ENCODE measurements at places on chromosomes 3 and 15.
A peak's percentile ranks its signal among the peaks of the same experiment; 100 is the strongest.

DNA sequence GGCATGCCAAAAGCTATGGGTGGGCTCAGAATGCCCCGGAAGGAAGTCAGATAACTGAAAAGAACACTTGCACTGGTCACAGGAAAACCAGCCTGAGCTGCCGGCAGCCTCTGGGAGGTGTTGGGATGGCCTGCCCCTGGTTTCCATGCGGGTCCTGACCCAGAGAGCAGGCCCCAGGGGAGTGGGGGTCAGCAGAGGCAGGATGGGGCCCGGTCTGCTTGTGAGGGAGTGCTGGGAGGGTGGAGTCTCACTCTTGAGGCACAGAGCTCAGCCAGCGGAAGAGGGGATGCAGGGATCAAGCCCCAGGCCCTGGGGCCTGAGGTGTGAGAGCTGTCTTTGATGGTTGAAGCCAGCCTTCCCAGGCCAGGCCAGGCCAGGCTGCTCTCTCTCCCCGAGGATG is 2.4 kb upstream of the RPUSD3 start:
- peaks cover 12% of the 10 kb centered on the region for H3K36me3 ChIP-seq
- H3K4me3 ChIP-seq = no peak overlapping the region
- no peak for DNase-seq
- peaks cover 7% of the 10 kb centered on the region for H3K4me1 ChIP-seq

GRCh38 chr15:67403428-67404154 is 117.3 kb upstream of the C15orf61 start:
- H3K36me3 ChIP-seq = no peaks in the 10 kb centered on the region
- no peak overlapping the region for H3K4me3 ChIP-seq
- H3K27ac ChIP-seq = no peak overlapping the region
- DNase-seq = no peak
- H3K27me3 ChIP-seq = no peaks in the 10 kb centered on the region

GRCh38 chr15:67383899-67384298 is 129.3 kb downstream of the IQCH start:
- DNase-seq = peak; percentile 21
- no peaks in the 10 kb centered on the region for H3K27me3 ChIP-seq
- no peak overlapping the region for H3K27ac ChIP-seq
- no peak overlapping the region for H3K4me3 ChIP-seq
- no peaks in the 10 kb centered on the region for H3K4me1 ChIP-seq

GRCh38 chr15:81660976-81661375 is 287.0 kb upstream of the TMC3 start:
- H3K4me1 ChIP-seq = no peaks in the 10 kb centered on the region
- no peak for DNase-seq
- no peaks in the 10 kb centered on the region for H3K27me3 ChIP-seq
- no peak overlapping the region for H3K27ac ChIP-seq
- no peak overlapping the region for H3K4me3 ChIP-seq
- H3K36me3 ChIP-seq = no peaks in the 10 kb centered on the region

- no peak overlapping the region for H3K27ac ChIP-seq
- no peak overlapping the region for H3K4me3 ChIP-seq
- DNase-seq = no peak
Observed at GRCh38 chr3:41001556-41001955, 197.7 kb upstream of the CTNNB1 start.

- H3K36me3 ChIP-seq = no peaks in the 10 kb centered on the region
- DNase-seq = no peak
- H3K4me3 ChIP-seq = no peak overlapping the region
Observed at GRCh38 chr15:75751116-75751875, 38.6 kb upstream of the CSPG4 start.

DNA sequence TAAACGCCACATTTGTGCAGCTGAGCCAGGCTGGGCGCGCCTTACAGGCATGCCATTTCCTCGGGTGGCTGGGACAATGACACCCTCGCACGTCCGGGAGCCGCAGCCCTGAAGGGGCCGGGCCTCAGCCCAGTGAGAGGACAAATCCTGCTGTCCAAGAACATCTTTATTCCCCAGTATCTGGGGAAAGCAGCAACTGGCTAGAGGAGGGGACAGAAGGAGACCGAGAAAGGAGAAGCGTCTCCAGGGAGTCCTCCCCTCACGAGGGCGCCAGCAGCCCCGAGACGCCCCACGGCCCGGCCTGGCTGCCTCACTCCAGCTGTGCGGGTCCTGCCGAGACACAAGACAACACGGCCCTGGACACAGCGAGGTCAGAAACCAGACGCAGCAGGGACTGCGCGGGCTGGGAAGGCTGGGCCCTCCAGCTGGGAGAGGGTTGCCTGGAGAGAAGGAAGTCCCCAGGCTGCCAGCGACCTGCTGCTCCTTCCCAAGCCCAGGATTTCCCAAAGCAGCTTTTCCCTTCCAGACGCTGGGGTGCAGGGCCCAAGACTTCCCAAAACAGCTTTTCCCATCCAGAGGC is 130.2 kb downstream of the CHSY1 start:
- no peaks in the 10 kb centered on the region for H3K36me3 ChIP-seq
- peaks cover 19% of the 10 kb centered on the region for H3K4me1 ChIP-seq
- H3K27me3 ChIP-seq = no peaks in the 10 kb centered on the region
- DNase-seq = peak; percentile 77
- peak overlapping the region; percentile 37 for H3K4me3 ChIP-seq

DNA sequence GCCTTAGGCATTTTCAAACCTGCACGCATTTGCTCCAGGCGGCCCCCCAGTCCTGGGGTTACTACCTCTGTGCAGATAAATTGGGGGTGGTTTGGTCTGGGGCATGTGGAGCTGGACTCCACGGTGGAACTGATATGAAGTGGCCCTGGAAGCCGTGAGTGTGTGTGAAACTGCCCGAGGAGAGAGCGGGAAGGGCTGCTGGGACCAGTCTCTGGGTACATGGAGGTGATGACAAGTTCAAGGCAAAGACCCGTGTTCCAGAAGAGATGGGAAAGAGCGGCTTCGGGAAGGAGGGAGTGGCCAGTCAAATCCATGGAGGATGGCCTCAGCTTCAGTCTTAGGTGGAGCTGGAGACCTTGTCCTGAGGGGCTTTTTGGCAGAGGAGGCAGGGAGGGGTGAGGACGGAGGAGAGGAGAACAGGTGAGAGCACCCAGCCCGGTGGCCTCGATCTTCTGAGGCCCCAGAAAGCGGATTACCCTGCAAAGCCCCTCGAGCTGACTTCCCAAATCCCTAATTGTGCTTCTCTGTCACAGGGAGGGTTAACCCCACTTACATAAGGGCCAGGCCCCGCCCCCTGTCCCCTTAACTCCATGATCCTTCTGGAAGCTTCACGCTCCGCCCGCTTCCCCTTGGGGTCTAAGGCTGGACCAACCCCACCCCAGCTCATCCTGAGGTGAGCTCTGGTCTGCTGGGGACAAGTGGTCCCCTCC is 1.9 kb upstream of the NR2E3 start:
- peaks cover 48% of the 10 kb centered on the region for H3K4me1 ChIP-seq
- no peak overlapping the region for H3K4me3 ChIP-seq
- peaks cover 18% of the 10 kb centered on the region for H3K36me3 ChIP-seq
- DNase-seq = no peak

GRCh38 chr15:40925863-40926658 is 3.1 kb upstream of the DLL4 start:
- H3K4me3 ChIP-seq = no peak overlapping the region
- no peak overlapping the region for H3K27ac ChIP-seq
- peaks cover 52% of the 10 kb centered on the region for H3K4me1 ChIP-seq
- H3K36me3 ChIP-seq = no peaks in the 10 kb centered on the region
- peak; percentile 61 for DNase-seq
- peaks cover 70% of the 10 kb centered on the region for H3K27me3 ChIP-seq

GRCh38 chr3:107855710-107856109 is 235.1 kb downstream of the CD47 start:
- no peaks in the 10 kb centered on the region for H3K36me3 ChIP-seq
- H3K27me3 ChIP-seq = no peaks in the 10 kb centered on the region
- DNase-seq = peak; percentile 4
- no peak overlapping the region for H3K27ac ChIP-seq
- H3K4me1 ChIP-seq = no peaks in the 10 kb centered on the region

GRCh38 chr15:27358751-27359434 is 387.9 kb downstream of the GABRG3 start:
- H3K27ac ChIP-seq = no peak overlapping the region
- no peaks in the 10 kb centered on the region for H3K27me3 ChIP-seq
- H3K4me1 ChIP-seq = no peaks in the 10 kb centered on the region
- DNase-seq = no peak

DNA sequence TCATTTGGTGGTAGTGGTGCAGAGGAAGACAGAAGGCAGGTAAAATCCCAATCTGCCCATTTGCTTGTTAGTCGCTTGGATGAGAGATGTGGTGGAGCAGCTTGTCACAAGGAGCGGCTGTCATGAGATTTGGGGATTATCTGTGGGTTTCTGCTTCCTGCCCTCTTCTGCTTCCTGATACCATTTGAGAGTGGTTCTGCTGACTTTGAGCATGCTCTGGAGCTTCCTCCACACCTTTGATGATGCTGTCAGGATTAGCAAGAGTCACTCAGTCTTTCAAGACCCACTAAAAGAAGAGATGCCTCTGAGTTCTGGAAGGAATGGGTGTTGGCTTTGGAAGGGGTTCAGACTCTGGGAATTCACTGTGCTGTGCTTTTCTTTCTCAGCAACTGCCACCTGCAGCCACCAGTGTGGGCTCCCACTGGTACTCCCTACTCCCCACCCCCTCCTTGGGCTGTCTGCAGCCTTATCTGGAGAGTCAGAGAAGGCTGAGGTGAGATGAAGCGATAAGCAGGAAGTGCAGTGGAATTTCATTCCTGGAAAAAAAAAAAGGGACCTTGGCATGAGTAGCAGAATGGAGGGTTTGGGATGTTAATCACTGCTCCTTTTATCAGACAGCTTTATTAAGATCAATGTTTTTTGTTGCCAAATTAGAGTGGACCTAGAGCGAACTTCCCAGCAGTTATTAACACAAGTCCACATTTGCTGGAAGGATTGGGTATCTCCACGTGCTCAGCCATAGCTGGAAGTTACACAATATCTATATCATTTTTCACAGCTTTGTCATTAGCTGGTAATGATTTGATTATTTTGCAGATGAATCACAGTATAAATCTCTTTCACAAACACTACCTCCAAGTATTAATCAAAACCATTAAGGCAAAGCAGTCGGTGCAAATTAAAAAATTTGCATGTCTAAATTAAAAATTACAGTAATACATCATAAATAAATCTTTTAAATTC is 233.0 kb upstream of the SATB1 start:
- H3K4me3 ChIP-seq = no peak overlapping the region
- no peak for DNase-seq
- no peaks in the 10 kb centered on the region for H3K27me3 ChIP-seq

DNA sequence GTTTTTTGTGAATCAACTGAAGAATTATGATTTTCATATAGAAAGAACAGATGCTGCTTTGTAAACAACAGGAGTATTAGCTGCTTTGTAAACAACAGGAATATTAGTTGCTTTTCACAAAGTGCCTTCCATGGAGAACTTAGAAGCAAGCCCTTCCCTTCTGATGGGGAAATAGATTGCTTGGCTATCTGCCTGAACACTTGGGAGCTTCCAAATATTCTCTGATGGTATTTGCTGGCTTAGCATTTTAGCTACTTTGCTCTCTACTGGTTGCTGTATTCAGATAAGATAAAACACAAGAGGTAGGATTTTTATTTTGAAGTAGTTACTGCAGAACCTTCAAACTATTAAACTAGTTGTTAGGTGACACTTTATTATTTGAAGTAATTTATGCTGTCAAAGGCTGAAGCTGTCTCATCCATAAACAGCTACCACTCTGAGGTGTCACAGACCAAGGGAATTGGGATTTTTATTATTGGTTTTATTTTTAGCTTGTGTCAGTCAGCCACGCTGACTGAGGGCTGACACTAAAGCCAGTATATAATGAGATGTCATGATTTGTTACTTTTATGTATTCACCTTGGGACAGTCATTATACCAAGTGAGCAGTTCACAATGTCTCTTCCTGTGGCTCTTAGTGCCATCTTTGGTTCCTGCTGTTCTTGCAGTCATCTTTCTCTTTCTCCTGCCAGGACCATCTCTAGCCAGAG is 50.0 kb downstream of the ZIC1 start:
- no peak overlapping the region for H3K4me3 ChIP-seq
- no peak for DNase-seq
- H3K4me1 ChIP-seq = no peaks in the 10 kb centered on the region
- H3K36me3 ChIP-seq = no peaks in the 10 kb centered on the region

DNA sequence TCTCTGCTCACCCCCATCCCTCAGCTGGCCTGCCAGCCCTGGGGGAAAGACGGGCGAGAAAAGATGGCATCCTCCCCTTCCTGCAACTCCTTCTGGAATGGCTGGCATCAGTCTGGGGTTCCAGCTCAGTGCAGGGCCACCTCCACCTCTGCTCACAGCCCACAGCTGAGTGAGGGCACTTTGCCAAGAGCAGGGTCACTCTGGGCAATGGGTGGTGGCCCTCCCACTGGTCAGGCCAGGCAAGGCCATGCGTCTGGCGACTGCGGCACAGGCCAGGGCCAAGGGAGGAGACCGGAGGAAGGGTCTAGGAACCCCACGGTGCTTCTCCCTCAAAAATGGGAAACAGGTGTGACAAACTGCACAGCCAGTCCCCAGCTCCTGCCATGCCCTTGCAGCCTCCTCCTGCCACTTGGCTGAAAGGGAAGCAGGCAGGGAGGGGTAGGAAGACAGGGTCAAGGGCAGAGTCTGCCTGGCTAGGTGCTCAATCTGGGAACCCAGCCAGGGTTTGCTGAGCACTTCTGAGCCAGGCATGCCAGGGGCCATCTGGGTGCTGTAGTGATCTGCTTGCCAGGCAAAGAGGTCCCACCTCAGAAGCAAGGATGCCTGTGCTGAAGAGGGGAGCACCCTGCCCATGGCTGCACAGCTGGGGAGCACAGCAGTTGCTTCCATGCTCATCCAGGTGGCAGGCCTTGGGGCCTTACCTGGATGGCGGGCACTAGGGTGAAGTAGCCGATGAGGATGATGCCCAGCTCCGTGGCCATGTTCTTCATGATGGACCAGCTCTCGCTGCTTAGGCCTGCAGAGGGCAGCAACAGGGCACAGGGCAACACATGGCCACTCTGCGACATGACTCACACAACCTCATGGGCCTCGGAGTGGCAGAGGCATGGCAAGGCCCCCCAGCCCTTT is 41.2 kb downstream of the PTPN23 start:
- peak; percentile 37 for DNase-seq
- H3K36me3 ChIP-seq = peaks cover 87% of the 10 kb centered on the region
- no peak overlapping the region for H3K27ac ChIP-seq
- H3K4me3 ChIP-seq = no peak overlapping the region

DNA sequence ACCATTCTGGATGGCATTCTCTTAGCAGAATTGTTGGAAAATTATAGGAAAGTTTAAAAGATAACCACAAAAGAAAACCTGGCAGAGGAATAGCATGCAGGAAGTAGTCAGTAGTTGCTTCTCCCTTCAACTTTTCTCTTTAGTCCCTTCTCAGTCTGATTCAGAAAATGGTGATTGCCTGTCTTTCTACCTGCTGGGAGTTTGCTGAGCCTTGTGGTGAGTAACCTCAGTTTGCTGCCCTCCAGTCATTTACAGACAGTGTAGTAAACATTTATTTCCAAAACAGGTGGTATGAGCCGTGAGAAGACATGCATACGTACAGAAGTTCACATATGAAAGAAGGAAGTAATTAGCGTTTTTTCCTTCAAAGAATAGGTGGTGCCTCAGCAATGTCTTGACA is 224.7 kb upstream of the POU1F1 start:
- no peak overlapping the region for H3K4me3 ChIP-seq
- H3K36me3 ChIP-seq = no peaks in the 10 kb centered on the region
- H3K27me3 ChIP-seq = no peaks in the 10 kb centered on the region
- DNase-seq = no peak
- H3K27ac ChIP-seq = no peak overlapping the region

Measured in mesenchymal stem cell (in vitro differentiated cells and primary cell).